ENCODE measurements at places on chromosomes 5 and 9. TPM values are rescaled to one million over a fixed set of nuclear protein-coding genes. Genes with fewer than 3 reads are reported as not detected.

The CXCL14 gene
- total RNA-seq = not detected

The ANKRA2 gene
- 15.0 TPM for total RNA-seq

The SLC6A19 gene
- not detected for total RNA-seq

The CD74 gene
- total RNA-seq = 265 TPM

The CAMK2A gene
- total RNA-seq = not detected

The TMEM171 gene
- total RNA-seq = not detected

The PTGR1 gene
- 5.5 TPM for total RNA-seq

The GCNT4 gene
- 3.9 TPM for total RNA-seq

The ANKRD34B gene
- not detected for total RNA-seq

The OR1J2 gene
- not detected for total RNA-seq

The GRIN3A gene
- not detected for total RNA-seq

The HAPLN1 gene
- total RNA-seq = not detected

The MLANA gene
- not detected for total RNA-seq

The CNTFR gene
- total RNA-seq = not detected

The CDC25C gene
- 11.5 TPM for total RNA-seq

The SEC16A gene
- total RNA-seq = 56.0 TPM

The PTGS1 gene
- 0.13 TPM for total RNA-seq

The KCNN2 gene
- total RNA-seq = not detected

The RNF183 gene
- total RNA-seq = 1.9 TPM

The NSG2 gene
- total RNA-seq = not detected

The ISL1 gene
- total RNA-seq = not detected

The FREM1 gene
- total RNA-seq = 0.45 TPM

The ALDH1A1 gene
- not detected for total RNA-seq

The TAF1L gene
- total RNA-seq = 0.06 TPM

The RHOBTB3 gene
- total RNA-seq = 0.95 TPM

The NDOR1 gene
- 40.2 TPM for total RNA-seq

The PCDHA10 gene
- not detected for total RNA-seq

The RORB gene
- not detected for total RNA-seq

The FOXI1 gene
- total RNA-seq = not detected

The ESM1 gene
- total RNA-seq = not detected

The SLC36A2 gene
- not detected for total RNA-seq

The CCL27 gene
- total RNA-seq = 1.6 TPM

The C6 gene
- total RNA-seq = not detected

The AJM1 gene
- 4.3 TPM for total RNA-seq

The ADAMTSL1 gene
- total RNA-seq = not detected

The NIPSNAP3A gene
- 10.3 TPM for total RNA-seq

The MYMK gene
- not detected for total RNA-seq

The FOXD4L5 gene
- total RNA-seq = 0.13 TPM

The SPEF2 gene
- total RNA-seq = 6.7 TPM
